ENCODE measurements at places on chromosomes 5 and 9. TPM values are rescaled to one million over a fixed set of nuclear protein-coding genes. Genes with fewer than 3 reads are reported as not detected.

- DNase-seq = no peak
These were observed 144.5 kb upstream of the NUDT12 start for GRCh38 chr5:103706939-103707682.

GRCh38 chr5:154429341-154429740 is 16.5 kb upstream of the SAP30L start:
- DNase-seq = no peak

DNA sequence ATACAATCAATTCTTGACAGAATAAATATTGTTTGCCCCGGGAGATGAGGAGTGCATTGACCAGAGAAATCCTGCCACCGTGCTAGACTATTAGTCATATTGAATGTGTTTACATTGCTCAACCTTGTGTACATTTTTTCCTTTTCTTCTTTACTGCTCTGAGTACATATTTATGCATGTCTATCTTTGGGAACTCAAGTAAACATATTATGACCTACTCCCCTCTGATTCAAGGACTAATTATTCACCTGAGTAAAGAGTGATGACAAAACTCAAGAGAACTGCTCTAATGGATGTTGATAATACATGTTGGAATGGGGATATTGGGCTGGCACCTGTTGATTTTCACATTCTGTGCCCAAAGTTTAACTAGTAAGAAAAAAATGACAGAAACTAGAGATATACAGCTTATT is 3.9 kb upstream of the SPINK1 start:
- DNase-seq = no peak

DNA sequence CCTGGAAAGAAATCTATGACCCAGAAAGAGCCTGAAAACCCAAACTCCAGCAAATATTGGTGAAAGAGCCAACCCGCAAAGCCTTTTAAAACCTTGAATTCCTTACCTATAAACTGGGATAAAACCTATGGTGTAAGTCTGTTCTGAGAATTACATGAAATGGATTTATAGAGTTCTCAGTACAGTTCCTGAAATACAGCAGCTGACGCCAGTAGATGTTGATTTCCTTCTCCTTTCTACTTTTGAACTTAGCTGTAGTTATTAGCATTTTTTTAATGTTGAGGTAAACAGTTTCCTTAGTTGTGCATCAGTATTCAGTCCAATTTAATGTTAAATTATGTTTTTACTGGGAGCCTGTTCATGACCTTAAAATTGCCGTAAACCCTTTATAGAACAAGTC is 3.7 kb downstream of the SPIN1 start:
- no peak for DNase-seq

GRCh38 chr9:87307848-87308247 is 189.8 kb upstream of the DAPK1 start:
- no peak for DNase-seq

GRCh38 chr9:109274884-109275730 is 45.8 kb downstream of the EPB41L4B start:
- DNase-seq = no peak

GRCh38 chr5:83564069-83564749 is 92.7 kb downstream of the VCAN start:
- no peak for DNase-seq

DNA sequence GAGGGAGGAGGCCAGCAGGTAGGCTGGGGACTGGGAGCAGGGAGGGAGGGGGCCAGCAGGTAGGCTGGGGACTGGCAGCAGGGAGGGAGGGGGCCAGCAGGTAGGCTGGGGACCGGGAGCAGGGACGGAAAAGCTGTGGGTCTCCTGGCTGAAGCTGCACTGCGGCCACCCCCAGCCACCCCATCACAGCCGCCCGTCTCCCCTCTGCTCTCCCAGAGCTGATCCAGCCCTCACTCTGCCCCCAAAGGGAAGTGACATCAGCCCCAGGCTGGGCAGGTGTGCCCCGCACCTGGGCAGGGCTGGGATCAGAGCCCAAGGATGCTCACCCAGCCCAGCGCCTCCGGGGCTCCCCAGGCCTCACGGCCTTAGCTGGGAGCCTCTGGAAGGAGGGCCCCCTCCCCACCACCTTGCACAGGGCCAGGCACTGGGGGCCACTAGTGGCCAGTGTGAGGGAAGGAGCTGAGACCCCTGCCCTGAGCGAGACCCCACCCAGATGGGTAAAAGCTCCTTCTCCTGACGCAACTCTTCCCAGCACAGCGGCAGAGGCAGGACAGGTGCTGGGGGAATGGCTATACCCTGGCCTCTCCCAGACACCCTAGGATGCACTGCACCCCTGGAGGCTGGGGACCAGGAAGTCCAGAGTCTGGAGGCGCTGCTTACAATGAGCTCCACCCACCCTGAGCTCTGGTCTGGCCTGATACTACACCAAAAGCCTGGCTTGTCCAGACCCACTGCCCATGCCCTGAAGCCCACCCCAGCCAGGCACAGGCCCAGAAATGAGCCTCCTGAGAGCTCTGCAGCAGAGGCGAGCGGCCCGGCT is 11.6 kb downstream of the AGPAT2 start:
- DNase-seq = no peak

DNA sequence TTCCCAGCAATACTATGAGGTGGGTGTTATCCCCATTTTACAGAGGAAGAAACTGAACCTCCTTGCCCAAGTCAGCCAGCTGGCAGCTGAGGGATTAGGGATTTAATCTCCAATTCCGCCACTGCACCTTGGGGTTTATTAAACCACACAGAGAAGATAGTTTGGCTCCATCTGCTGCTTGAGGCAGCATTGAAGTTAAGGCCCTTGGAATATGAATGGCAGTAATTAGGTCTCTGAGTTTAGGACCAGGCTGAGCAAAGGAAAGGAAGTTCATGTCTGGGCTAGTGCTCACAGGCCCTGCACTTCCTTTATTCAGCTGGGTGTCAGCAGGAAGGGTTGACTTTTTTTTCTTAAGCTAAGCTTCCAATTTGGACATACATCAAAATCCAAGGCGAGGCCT is 86.9 kb upstream of the GDNF start:
- DNase-seq = no peak

GRCh38 chr9:88927510-88927909 is 63.8 kb upstream of the S1PR3 start:
- no peak for DNase-seq

DNA sequence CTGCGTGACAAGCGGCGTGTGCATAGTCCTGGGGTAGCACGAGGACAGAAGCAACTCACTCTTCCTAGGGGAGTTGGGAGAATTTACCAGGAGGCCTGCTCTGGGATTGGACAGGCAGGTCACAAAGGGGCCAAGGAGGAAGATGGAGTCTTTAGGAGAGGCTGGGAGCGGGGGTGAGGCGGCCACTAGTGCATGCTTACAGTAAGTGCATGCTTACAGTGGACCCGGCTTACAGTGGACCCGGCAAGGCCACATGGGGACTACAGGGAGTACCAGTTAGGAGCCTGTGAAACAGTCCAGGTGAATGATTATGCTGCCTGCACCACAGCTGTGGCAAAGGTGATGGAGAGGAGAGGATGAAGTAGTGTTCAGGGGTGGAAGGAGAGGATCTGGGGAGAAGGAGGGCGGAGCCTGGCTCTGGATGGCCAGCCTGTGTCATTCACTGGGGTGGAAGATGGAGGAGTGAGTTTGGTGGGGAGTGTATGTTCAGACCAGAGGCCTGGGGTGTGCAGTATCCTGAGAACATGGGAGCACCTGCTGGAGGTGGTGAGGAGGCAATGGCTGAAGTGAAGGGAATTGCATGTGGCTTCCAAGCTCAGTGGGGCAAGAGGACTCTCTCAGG is 78.7 kb downstream of the CRB2 start:
- DNase-seq = peak; percentile 35

GRCh38 chr9:121906074-121906870 is 186.8 kb downstream of the TTLL11 start:
- no peak for DNase-seq

DNA sequence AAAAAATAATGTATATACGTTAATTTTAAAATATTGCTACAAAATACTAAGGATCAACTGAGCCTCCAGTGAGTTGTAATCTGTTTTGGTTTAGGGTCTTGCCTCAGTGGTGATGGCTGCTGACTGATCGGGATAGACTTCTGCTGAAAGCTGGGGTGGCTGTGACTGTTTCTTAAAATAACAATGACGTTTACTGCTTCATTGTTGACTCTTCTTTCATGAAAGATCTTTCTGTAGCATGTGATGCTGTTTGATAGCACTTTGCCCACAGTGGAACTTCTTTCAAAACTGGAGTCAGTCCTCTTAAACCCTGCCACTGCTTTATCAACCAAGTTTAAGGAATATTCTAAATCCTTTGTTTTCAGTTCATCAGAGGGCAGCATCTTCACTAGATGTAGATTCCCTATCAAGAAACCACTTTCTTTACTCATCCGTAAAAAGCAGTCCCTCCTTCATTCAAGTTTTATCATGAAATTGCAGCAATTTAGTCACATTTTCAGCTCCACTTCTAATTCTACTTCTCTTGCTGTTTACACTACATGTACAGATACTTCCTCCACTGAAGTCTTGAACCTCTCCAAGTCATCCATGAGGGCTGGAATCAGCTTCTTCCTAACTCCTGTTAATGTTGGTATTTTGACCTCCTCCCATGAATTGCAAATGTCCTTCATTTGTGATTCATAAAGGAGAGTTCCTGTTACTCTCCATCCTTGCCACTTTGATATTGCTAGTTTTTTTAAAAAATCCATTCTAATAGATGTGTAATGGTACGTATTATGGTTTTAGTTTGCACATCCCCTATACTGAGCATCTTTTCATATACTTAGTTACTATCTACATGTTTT is 41.5 kb upstream of the PTPDC1 start:
- DNase-seq = no peak

GRCh38 chr5:67350618-67351201 is 154.1 kb upstream of the CD180 start:
- DNase-seq = no peak

DNA sequence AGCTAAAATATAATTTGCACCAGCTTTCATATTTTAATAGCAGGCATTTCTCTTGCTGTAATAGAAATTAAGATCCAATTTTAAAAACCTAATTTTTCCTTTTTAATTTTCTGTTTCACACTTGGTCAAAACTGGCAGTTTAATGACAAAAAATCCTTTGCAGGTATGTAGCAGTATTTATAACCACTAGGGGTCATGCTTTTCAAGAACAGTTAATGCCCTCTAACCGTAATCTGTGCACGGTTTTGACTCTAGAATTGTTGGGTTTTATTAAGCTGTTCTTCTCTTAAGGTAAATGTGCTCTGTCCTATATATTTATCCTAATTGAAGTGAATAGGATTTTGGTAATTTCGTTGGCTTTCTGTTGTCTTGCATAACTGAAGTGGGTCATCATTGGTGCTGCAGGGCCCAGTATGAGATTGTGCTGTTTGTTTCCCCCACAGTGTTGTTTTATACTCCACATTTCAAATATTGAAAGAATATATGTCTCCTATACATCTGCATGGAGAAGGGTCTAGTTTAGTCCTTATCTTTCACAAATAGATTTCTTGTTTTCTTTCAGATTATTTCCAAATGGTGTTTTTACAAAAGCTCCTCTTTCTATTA is 107.4 kb downstream of the SCAMP1 start:
- DNase-seq = no peak

The GDNF gene
- total RNA-seq = 0.24 TPM

The TEX48 gene
- total RNA-seq = not detected

The ITGA2 gene
- total RNA-seq = 8.0 TPM

The TRIM36 gene
- total RNA-seq = 23.9 TPM

The MYOZ3 gene
- 14.1 TPM for total RNA-seq

The PRXL2C gene
- 21.0 TPM for total RNA-seq

The GMCL2 gene
- not detected for total RNA-seq

The PCDHGC5 gene
- total RNA-seq = 6.3 TPM

Measured in aorta (tissue), 5 donors.